ENCODE measurements at places on chromosomes 1 and 21.

GRCh38 chr1:192512426-192513162 lies 63.0 kb upstream of the RGS1 start:
- DNase-seq: no peak

GRCh38 chr1:235670157-235670776 lies 20.7 kb upstream of the GNG4 start:
- no peak for DNase-seq

GRCh38 chr1:162551969-162552683 lies 9.4 kb upstream of the UAP1 start:
- no peak for DNase-seq

DNA sequence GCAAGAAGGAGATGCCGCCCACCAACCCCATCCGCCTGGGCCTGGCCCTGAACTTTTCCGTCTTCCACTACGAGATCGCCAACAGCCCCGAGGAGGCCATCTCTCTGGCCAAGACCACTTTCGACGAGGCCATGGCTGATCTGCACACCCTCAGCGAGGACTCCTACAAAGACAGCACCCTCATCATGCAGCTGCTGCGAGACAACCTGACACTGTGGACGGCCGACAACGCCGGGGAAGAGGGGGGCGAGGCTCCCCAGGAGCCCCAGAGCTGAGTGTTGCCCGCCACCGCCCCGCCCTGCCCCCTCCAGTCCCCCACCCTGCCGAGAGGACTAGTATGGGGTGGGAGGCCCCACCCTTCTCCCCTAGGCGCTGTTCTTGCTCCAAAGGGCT lies 732 bp downstream of the SFN start:
- no peak for DNase-seq

DNA sequence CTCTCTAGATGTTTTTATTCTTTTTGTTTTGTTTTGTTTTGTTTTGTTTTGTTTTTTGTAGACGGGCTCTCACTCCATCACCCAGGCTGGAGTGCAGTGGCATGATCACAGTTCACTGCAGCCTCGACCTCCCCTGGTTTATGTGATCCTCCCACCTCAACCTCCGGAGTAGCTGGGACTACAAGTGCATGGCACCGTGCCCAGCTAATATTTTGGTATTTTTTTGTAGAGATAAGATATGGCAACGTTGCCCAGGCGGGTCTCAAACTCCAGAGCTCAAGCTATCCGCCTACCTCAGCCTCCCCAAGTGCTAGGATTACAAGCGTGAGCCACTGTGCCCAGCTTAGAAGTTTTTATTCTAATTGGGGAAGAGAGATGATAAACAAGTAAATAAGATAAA lies 13.3 kb upstream of the TP53BP2 start:
- DNase-seq: no peak

DNA sequence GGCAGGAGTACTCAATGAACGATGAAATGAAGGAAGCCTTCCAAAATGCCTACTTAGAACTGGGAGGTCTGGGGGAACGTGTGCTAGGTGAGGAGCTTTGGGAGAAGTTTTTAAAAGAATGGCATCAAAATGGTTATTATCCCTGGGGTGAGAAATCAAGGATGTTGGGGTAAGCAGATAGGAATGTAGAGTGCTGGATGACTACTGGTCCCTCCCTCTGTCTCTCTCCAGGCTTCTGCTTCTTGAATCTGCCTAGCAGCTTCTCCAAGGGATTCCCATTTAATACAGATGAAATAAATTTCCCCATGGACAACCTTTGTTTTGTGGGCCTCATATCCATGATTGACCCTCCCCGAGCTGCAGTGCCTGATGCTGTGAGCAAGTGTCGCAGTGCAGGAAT lies 19.0 kb upstream of the CASQ1 start:
- DNase-seq: no peak

DNA sequence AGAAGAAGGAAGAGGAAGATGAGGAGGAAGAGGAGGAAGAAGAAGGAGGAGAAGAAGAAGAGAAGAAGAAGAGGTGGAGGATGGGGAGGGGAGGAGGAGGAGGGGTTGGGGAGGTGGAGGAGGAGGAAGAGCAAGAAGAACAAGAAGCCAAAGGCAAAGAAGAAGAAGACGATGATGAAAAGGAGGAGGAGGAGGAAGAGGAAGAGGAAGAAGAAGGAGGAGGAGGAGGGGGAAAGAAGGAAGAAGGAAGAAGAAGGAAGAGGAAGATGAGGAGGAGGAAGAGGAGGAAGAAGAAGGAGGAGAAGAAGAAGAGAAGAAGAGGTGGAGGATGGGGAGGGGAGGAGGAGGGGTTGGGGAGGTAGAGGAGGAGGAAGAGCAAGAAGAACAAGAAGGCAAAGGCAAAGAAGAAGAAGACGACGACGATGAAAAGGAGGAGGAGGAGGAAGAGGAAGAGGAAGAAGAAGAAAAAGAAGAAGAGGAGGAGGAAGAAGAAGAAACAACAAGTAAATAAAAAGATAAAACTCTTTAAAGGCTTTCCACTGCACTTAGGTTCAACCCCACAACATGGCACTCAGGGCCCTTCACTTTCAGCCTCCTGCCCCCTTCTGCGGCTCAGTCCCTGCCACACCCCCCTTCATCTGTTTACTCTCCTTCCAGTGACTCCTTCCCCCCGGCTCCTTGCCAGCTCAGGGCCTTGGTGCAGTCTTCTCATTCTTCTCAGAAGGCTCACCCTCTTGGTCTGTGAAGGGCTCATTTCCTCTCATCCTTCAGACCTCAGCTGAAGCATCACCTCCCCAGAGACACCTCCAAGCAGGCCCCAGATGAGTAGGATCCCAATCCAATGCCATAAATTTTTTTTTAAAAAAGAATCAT lies 114.0 kb downstream of the KCNN3 start:
- no peak for DNase-seq

DNA sequence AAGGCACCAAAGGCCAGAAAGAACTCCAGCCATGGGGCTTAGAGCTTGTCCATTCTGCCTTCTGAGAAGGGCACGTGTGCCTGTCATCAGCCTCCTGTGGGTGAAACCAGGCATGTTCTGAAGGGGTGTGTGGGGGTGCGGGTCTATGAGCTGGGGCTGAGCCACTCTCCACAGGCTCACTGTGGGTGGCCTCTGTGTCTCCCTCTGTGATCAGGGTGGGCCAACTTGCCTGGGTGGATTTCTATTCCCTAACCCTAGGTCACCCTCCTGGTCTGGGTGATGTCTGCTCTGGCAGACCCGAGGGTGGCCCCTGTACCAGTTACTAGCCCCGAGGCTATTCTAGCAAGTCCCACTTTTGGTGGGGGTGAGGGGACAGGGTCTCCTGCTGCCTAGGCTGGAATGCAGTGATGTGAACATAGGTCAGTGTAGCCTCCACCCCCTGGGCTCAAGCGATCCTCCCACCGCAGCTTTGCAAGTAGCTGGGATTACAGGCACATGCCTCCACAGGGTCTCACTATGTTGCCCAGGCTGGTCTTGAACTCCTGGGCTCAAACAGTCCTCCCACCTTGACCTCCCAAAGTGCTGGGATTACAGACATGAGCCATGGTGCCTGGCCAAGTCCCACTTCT lies 94.4 kb downstream of the TRIM11 start:
- no peak for DNase-seq

- DNase-seq: no peak
These were observed 10.1 kb downstream of the MFSD2A start for GRCh38 chr1:39965044-39965443.

GRCh38 chr1:192316942-192317450 lies at the start of gene RGS21:
RGS21 (plus strand) TSS chr1:192316992; CDS start chr1:192343037, 26,045 bp downstream.
- no peak for DNase-seq
